ENCODE measurements at places on chromosomes 11 and 22.

- DNase-seq = no peak
Observed at GRCh38 chr11:91866642-91867041, 358.0 kb upstream of the FAT3 start.

GRCh38 chr11:68954836-68955606, 25.8 kb downstream of the MRGPRD start:
- DNase-seq = no peak

DNA sequence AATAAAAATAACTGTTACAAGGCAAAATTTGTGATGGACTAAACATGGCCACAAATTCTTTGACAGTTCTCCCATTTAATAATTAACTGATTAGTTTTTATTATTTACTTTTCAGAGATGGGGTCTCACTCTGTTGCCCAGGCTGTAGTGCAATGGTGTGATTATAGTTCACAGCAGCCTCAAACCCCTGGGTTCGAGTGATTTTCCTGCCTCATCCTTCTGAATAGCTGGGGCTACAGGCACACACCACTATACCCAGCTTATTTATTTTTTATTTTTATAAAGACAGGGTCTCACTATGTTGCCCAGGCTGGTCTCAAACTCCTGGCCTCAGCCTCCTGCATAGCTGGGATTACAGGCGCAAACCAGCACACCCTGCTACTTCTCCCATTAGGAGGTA, 4.5 kb upstream of the PATL1 start:
- no peak for DNase-seq

GRCh38 chr11:134916421-134917213, 504.6 kb upstream of the B3GAT1 start:
- DNase-seq = no peak

GRCh38 chr11:106457727-106458126, 380.3 kb downstream of the AASDHPPT start:
- DNase-seq = no peak

- no peak for DNase-seq
Observed at GRCh38 chr11:125180413-125181305, 16.1 kb downstream of the PKNOX2 start.

GRCh38 chr22:32702421-32702820, 99.1 kb upstream of the TIMP3 start:
- no peak for DNase-seq

GRCh38 chr22:24147666-24148065, 33.6 kb upstream of the SUSD2 start:
- no peak for DNase-seq

- DNase-seq = no peak
Observed at GRCh38 chr11:111177037-111177871, 68.3 kb upstream of the POU2AF2 start.

DNA sequence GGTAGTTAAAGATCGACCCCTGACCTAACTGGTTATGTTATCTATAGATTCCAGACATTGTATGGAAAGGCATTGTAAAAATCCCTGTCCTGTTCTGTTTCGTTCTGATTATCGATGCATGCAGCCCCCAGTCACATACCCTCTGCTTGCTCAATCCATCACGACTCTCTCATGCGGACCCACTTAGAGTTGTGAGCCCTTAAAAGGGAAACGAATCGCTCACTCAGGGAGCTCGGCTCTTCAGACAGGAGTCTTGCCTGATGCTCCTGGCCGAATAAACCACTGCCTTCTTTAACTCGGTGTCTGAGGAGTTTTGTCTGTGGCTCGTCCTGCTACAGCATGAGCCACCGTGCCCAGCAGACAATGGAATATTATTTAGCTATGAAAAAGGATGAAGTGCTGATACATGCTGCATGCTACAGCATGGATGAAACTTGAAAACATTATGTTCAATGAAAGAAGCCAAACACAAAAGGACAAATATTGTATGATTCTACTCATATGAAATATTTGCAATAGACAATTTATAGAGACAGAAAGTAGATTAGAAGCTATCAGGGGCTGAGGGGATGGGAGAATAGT, 12.0 kb upstream of the LGALS2 start:
- no peak for DNase-seq

GRCh38 chr11:77064648-77065217, 2.0 kb upstream of the CAPN5 start:
- no peak for DNase-seq

DNA sequence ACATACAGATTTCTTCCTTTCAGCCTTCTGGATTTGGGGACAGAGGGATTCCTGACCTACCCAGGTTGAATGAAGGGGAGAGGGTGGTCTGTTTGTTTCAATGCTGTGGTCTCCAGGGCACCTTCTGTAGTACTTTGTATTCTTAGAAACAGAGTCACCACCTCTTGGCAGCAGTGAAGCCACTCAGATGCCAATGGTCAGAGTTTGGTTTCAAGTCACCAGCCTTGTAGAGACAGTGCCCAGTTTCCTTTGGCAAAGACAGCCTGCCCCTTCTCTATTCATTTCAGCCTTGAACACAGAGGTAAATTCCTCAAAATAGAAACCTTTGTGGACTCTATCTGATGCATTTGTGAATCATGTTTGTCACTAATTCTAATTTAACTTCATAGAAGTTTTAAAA, 111.7 kb upstream of the RASSF10 start:
- DNase-seq = peak; percentile 56

GRCh38 chr11:98512938-98513337, 507.8 kb upstream of the CNTN5 start:
- DNase-seq = no peak

- DNase-seq = no peak
Observed at GRCh38 chr22:20803696-20804324, 29.9 kb downstream of the SERPIND1 start.

DNA sequence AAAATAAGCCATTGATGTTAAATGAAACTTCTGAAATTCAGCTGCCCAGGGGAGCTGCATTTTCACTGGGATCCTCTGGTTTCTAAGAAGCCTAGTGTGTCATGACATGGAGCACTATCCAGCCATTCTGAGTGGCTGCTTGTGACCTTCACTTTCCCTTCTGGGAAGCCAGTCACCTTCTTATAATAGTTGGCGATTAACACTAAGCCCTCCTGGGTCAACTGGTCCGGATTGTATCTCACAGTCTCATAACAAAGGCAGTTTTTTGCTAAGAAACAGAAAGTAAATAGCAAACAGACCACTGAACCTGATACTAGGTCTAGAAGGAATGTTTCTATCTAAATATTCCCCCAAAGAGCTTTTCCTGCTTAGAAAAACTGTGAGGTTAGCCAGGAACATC, 7.9 kb downstream of the CSRP3 start:
- no peak for DNase-seq

DNA sequence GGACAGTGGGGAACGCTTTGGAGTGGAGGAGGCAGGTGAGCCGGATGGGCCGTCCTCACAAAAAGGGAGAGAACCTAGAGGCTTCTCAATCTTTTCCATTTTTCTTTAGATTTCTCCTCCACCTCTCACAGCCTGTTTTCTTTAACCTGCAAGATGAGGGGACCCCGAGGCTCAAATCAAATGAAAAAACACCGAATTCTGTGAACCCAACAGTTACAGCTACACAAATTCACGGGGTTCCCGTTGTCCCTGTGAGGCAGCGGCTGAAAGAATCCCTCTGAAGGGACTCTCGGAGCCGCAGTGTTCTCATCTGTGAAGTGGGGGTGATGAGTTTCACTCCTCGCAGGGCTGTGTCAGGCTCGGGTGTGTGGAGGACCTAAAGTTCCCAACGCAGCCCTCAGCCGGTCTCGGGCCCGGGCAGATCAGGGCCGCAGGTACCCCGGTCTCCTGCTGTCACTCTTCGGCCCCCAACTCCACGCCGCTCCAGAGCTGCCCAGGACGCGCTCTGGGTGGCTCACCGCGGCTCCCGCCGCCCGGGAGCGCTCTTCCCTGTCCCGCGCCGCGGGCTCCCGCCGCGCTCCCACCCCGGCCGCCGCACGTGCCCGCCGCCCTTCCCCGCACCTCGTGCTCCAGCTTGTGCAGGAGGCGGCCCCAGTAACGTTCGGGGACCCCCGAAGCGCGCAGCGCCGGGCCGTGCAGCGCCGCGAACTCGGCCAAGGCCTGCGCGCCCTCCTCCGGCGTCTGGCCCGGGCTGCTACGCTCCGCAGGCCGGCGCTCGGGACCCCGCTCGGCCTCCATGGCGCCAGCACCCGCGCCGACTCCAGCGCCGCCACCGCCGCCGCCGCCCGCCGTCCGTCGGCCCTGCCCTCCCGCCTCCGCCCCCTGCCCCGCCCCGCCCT, at the start of gene TTLL12:
Gene TTLL12, minus strand, starts transcription at position 863 of the 899 bp plus-strand sequence. Its CDS starts 65 bp downstream, at position 798.
- peak; percentile 54 for DNase-seq

- DNase-seq = peak; percentile 31
Observed at GRCh38 chr11:15851051-15851498, 505.3 kb downstream of the SOX6 start.

DNA sequence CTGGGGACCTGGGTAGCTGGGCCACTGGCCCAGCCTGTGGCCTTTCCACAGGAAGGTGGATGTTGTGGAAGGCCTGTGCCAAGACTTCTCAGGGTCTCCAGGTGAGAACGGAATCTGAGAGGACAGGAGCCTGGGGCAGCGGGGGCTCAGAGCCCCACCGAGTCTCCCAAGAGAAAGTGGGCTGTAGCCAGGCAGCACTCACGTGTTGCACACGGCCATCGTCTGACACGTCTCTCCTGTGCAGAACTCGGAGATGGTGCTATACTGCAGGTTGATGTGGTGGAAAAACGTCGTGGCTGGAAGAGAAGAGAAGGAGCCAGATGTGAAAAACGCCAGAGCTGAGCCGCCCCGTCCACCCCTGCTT, 6.4 kb downstream of the MOB2 start:
- DNase-seq = no peak

DNA sequence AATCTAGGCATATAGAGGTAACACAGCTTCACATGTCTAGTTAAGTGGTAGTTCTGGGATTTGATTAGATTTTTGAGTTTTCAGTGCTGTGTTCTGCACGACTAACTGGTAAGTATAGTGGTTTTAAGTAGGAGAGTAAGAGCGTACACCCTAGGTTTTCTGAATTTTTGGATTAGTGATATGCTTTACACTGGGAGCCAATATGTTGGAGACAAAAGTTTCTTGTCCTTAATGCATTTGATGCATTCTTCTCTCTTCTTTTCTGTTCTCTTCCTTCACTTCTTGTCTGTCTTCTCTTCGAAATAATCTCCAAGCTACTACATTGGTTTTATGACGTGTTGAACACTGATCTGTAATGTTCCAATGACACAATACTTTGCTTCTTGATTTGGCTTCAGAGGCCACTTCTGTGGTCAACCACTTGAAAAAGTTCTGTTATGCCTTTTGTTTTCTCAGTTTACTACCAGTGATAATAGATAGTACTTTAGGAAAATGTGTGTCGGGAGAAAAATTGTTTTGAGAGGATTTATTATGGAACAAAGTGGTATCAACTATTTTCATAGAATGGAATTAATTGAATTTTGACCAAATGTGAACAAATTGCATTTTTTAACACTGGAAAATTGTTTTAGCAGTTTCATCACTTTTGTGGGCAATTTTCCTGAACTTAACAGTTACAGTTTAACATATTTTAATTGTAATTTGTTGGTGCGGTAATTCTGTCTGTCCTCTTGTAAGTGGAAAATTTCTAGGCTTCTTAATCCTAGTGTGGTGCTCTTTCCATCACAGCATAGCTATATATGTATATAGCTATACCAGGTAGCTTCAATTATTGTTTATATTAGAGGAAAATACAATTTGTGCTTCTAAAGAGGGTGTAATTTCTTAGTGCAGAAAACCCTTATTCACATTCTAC, 2.6 kb downstream of the PDE3B start:
- no peak for DNase-seq

DNA sequence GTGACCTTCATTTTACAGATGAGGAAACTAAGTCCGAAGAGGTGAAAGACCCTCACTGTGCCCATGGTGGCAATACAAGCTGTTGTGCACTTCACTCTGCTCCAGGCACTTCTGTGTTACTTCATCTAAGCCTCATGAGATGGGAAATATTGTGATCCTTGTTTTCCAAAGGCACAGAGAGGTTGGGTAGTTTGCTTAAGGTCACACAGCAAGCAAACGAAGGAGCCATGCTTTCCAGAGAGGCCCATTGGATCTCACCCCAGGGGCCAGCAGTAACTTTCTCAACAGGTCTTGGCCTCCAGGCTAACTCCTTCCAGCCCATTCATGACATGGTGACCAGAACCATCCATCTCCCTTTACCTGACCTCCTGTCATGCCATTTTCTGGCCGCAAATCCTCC, 332.8 kb downstream of the MN1 start:
- no peak for DNase-seq

GRCh38 chr11:46364056-46364455, 16.8 kb downstream of the DGKZ start:
- no peak for DNase-seq

- DNase-seq = no peak
Observed at GRCh38 chr11:57804466-57804865, 42.9 kb downstream of the CTNND1 start.

DNA sequence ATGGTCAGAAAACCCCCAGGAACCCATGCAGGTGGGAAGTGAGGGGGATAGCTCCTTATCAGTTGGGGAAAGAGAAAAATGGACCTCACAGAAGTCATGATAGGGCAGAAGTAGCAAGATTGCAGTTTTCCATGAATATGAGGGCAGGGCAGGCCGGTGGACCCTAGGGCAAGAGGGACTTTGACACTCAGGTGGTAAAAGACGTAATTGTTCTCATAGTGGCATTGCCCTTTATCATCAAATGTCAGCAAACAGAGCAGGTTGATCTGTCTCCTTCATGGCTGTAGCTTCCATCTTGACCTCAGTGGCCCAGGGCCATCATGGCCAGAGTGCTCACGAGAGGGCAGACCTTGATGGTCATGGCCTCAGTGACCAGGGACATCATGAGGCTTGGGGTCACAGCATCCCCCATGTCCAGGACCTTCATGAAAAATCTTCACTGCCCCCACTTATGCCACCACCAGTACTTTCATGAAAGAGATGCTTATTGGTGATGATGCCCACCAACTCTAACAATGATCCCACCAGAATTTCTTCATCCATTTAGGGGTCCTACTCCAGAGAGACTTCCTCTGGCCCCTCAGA, 127.1 kb downstream of the SNX19 start:
- DNase-seq = no peak

- DNase-seq = no peak
Observed at GRCh38 chr11:90747057-90747456, 524.2 kb upstream of the CHORDC1 start.

GRCh38 chr11:129377739-129378138, 2.1 kb downstream of the BARX2 start:
- DNase-seq = no peak

GRCh38 chr22:27892064-27892463, 27.0 kb downstream of the PITPNB start:
- no peak for DNase-seq

GRCh38 chr22:29642694-29643093, 39.3 kb downstream of the NF2 start:
- no peak for DNase-seq

GRCh38 chr11:14554959-14555358, 34.8 kb upstream of the PSMA1 start:
- DNase-seq = peak; percentile 47

GRCh38 chr11:21174781-21175180, 505.4 kb downstream of the NELL1 start:
- no peak for DNase-seq

- peak; percentile 88 for DNase-seq
Observed at GRCh38 chr11:118914178-118914918, 11.4 kb downstream of the BCL9L start.

DNA sequence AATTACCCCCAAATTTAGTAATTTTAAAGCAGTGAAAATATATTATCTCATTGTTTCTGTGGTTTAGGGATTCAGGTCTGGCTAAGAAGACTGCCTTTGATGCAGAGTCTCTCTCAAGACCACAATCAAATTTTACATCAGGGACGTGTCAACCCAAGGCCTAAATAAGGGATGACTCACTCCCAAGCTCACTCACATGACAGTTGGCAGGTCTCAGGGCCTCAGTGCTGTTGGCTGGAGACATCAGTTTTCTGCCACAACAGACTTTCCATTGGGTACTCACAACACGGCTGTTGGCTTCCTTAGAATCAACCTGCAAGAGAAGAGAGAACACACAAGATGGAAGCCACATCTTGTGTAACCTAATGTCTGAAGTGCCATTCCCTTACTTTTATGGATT, 377.3 kb downstream of the FAM181B start:
- DNase-seq = no peak
